ENCODE measurements at places on chromosomes 7 and 10.

DNA sequence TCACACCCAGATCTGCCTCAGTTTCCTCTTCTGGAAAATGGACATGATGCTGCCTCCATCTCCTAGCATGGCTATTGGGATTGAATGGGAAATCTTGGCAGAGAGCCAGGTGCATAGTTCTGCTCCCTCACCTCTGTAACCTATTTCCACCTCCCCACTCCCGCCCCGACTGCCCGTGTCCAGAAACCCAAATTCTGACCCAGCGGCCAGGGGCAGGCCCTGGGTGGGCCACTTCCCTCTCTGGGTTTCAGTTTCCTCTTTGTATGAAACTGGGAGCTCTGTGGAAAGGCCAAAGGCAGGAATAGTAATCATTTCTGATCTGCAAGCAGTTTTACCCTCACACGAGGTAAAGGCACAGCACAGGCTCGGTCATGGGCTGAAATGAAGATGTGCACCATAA is 74.1 kb upstream of the DUSP5 start:
- no peak for DNase-seq

DNA sequence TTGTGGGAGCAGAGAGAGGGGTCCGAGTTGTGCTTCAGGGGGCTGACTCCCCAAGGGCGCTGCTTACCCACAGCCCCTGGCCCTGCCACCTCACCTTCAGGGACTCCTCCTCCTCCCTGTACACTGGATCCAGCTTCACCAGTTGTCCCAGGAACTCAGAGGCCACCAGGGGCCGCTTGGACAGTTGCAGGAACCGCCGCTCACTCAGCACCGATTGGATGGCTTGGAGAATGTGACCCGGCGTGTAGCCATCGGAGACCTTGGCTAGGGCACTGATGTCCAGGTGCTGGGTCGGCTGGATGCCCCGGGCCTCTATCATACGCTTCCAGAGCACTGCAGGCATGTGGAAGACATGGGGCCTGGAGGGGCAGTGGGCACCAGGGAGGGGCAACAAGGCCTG is 4.5 kb upstream of the ASB10 start:
- DNase-seq = no peak

DNA sequence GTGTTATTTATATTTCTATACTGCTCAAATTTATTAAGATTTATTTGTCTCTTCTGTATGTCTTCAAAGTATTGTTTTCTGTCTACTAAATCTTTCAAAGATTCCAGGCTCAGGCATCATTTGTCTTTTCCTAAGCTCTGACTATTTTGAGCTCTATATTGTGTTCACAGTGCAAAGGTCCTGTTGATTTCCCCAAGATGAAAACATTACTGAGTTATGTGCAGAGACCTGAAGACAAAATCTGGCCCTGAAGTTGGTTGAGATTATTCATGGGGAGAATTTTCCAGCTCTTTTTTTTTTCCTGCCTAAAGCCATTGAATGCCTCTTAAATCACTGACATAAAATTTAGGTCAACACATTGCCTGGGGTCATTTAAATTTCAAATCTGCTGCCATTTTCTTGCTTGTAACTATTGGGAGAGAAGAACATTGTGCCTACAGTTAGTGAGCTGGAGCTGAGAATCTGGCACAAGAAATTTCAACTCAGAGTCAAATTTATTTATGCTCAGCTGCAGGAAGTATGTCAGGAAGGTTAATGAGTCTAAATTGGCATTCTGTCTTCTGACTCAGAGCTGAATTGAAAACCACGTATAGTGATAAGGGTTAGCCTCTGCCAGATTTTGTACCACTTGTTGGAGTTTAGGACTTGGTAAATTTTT is 31.6 kb downstream of the CSTF2T start:
- peak; percentile 20 for DNase-seq

DNA sequence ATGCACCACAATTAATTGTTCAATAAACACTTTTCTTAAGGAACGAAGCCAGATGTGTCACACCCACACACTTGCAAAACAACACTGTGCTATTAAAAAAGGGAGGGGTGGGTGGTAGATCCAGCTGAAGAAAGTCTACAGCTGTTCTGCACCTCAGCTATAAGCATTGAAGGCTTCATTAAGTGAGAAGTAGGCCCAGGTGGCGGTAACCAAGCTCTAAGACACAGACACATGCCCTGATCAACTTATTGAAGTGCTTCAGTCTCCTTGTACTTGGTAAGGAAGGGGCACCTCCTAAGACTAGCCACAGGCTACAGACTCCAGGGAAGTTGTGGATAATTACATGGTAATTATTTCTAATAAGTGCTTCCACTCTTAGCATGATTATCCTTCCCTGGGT is 4.5 kb upstream of the CPVL start:
- no peak for DNase-seq

DNA sequence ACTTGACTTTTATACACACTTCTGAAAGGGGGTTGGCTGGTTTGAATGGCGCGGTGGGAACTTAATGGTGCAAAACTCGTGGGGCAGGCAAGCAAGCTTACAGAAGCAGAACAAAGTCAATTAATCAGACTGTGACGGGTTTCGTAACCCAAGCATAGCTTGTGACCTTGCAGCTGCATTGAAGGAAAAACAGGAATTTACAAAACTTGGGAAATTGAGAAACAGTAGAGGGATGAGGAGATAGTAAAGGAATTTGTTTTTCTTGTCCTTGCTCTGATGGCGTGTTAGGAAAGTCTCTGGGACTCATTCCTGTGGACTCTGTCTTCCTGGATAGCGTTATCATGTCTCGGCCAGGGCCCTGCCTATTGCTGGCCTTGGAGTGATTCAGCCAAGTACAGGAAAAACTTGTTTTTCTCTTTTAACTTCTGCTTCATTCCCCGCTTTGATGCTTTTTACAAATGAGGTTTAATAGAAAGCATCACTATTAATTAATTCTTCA is 220.0 kb upstream of the KCND2 start:
- DNase-seq = peak; percentile 100

GRCh38 chr10:116712519-116712918 is 29.8 kb downstream of the HSPA12A start:
- DNase-seq = no peak

DNA sequence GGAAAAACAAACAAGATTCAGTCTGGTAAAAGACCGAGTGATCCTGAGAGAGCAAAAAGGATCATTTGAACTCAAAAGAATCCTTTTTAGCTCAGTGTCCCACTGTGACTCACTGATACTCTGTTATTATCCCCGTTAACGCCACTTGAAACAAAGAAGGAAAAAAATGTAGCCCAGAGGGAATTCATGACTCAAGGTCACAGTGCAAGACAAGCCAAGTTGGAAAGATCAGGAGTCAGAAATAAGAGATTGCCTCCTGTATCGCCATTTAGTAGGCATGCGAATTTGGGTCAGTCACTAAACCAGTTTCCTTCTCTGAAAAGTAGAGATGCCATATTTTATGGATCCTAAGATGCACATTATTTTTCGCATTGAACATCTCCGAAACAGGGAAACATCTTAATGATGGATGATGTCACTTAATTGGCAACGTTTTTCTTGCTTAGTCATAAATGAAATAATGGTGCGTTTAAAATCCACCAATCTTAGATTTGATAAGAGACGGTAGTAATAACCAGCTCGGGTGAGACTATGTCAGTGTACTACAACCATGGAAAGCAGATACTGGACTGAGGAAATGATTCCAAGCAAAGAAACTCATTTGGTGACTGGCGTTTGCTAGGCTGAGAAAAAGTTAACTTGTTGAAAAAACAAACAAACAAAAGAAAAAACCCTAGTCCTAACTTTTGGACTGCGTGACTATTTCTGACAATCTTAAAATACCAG is 502.0 kb upstream of the CELF2 start:
- DNase-seq = peak; percentile 46

- DNase-seq = no peak
Measured at GRCh38 chr10:74926791-74927585, 100.6 kb downstream of the KAT6B start.

DNA sequence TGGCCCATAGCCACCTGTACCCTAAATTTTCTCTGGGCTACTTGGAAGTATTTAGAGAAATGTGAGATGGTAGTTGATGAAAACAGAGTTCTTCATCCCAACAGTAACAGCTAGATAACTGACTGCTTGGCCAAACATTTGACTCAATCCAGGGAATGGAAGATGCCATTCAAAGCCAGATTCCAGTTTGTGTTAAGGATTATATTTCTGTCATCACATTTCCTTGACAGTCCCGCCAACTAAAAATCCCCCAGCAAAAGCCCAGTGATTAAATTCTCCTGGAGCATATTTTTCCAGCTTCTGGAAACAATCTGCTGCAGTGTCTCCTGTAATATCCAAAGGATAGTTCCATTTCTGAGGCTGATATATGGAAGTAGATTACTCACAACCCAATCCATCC is 45.4 kb upstream of the PTN start:
- DNase-seq = no peak

DNA sequence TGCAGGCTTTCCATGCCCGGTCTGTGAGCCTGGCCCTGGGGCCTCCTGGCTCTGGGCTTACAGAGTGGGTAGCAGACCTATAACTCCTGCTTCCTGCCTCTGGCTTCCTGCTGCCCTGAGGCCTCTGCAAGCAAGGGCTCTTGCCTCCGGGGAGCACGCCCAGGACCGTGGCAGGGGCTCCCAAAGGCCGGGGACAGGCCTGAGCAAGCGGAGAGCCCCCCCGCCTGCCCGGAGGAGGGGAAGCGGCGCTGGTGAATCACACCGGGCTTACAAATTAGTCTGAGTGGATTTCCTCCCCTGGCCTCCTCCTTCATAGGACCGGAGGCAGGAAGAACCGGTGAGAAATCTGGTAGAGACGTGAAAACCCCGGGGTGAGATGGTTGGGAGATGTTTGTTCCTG is 1.5 kb upstream of the MYL10 start:
- DNase-seq = peak; percentile 24

- no peak for DNase-seq
Measured at GRCh38 chr7:90891529-90891928, 295.4 kb downstream of the CDK14 start.

- no peak for DNase-seq
Measured at GRCh38 chr7:156456503-156457115, 184.0 kb upstream of the RNF32 start.

Data from mesenchymal stem cell (in vitro differentiated cells and primary cell).